Activated T-helper 1 cell treated with Interleukin-2 at 50 U/mL for 16 hours (primary cell): ENCODE measurements at places on chromosomes 7 and 10.

DNA sequence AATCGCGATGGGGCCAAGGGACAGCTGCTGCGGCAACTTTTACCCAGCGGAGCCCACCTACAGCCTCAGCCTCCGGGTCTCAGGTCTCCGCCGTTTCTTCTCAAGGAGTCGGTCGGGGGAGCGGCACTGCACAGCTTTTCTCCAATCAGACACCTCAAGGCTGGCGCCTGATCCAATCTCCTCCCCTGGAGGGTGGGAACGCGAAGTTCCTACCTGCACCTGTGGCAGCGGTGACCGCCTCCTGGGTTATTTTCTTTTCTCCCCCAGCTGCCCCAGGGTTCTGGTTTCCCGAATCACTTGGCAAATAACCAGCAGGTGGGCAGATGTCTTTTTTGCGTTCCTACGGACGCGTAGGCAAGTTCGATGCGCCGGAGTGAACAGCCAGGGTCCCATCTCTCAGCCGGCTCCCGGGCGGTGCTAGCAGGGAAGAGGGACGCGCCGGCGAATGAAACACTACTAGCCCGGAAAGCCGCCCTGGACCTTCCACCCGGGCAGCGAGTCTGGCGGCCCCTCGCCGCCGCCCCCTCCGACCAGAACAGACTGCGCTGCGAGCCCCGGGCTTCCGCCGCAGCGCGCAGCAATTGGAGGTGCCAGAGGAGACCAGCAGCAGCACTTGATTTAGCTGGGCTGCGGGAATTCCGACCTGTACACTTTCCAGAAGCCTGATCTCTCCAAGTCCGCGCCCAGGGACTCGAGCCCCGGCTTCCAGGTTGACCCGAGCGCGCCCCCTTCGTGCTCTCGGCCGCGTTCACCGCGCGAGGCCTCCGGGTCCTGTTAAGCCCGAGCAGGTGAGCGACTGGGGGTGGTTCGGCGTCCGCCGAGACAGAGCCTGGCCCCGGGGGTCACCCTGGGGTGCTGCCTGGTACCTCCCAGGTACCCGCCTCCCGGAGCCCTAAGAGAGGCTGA is at the start of gene PRR15:
PRR15 (plus strand) TSS at position 246 of the 906 bp plus-strand sequence. CDS start 2,495 bp downstream, outside the sequence.
- DNase-seq = no peak

GRCh38 chr7:69610374-69611084 is 12.3 kb downstream of the AUTS2 start:
- no peak for DNase-seq

DNA sequence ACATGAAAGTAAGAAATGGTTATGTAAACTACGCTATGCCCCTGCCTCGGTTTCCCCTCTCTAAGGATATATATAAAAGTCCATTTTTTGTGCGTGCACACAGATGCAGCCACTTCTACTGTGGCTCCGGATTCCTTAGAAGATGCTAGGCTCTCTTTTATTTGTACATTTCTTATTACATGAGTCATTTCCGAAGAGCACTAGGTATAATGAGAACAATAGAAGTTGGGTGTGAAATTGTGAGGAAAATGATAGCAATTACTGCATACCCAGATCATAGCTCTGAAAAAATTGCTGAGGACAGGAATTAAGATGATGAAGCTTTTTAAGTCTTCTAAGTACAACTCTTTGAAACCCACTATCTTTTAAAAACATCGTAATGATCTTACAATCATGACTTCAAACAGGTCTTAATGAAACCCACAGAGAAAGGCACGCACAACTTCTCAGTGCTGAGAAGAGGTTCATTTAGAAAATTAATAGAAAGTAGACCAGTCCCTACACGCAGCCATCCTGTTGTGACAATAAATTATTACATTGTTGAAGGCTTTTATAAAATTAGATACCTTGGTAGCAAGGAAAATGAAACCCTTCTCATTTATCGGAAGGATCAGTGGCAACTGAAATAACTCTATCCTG is 96.2 kb upstream of the FGFR2 start:
- DNase-seq = no peak

DNA sequence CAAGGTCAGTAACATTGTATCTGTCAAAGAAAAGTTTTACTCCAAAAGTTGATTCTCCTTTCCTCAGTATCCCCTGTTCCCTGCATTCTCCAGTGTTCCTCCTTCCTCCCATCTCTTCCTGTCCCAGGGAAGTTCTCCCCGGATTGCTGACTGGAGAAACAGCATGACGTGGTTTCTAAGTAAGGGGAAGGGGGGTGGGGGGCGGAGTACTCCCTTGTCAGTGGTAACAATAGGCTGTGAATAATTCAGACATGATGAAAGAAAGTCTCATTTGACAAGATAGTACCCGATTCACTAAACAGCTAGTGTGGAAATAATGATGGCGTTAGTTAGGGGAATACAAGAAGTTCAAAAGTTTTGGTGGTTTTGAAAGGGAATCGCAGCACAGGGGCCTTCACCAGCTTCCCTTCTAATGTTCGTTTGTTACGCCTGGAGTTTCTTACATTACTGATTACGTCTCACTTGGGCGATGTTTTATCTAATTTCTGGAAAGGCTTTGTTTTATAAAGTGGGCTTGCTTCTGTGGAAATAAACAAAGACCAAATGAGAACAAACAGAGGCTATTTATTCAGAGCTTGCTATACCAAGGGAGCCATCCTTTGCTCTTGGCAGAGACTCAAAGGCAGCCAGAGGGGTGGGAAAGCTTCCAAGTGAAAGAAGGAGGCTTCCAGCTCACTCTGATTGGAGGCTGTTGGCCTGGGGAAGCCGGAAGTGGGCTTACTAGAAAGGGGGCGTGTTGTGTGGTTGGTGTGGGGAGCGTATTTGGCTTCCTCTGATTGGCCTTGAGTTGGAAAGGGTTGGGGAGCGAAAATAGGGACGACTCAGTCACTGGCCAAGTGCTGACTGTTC is 453.7 kb downstream of the SDK1 start:
- DNase-seq = no peak

GRCh38 chr7:129671266-129671665 is 59.7 kb downstream of the NRF1 start:
- no peak for DNase-seq

GRCh38 chr10:48520594-48520993 is 84.3 kb downstream of the ARHGAP22 start:
- DNase-seq = no peak
